Ureter (tissue), 1 donor: ENCODE measurements at places on chromosomes 1 and 21. TPM values are rescaled to one million over a fixed set of nuclear protein-coding genes. Genes with fewer than 3 reads are reported as not detected.

DNA sequence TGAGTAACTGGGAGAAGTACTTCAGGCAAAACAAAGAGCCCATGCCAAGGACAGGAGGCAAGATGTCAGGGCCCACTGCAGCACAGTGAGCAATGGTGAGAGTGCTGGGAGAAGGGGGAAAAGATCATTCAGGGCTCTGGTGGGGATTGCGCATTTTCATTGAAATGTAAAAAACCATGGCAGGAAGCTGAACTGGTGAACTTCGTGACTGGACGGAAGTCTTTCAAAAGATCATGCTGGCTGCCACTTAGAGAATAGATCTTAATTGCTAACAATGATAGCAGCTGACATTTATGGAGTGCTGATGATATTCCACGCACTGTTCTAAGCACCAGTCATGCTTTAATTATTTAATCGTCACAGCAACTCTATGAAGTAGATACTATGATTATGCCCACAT, 107.0 kb downstream of the TGFBR3 start:
- DNase-seq: no peak

DNA sequence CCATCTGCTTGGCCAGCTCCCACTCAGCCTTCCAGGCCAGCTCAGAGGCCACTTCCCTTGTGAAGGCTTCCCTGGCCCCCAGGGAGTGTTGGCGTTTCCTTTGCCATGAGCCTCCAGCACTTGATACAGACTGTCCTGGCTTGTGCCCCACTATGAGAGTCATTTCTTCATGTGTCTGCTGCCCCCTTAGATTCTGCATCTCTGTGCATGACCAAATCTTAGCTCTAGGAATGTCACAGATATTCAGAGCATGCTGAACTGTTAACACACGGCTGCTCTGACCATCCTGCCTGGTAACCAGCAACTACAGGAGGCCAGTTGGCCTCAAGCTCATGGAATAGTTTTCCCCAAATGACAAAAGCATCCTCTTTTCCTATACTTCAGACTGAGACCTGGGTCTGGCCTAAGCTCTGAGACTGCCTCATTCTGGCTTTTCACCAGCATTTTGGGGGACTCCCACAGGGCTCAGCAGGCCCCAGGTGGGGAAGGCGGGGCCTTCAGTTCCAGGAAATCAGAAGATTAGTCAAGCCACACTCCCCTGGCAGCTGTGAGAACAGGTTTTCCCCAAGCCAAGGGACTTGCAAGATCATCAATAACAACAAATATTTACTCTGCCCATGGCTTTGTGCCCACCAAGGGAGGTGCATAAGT, 182.6 kb upstream of the EDN2 start:
- peak; percentile 64 for DNase-seq

The LYPLAL1 gene
- 49.9 TPM for total RNA-seq

DNA sequence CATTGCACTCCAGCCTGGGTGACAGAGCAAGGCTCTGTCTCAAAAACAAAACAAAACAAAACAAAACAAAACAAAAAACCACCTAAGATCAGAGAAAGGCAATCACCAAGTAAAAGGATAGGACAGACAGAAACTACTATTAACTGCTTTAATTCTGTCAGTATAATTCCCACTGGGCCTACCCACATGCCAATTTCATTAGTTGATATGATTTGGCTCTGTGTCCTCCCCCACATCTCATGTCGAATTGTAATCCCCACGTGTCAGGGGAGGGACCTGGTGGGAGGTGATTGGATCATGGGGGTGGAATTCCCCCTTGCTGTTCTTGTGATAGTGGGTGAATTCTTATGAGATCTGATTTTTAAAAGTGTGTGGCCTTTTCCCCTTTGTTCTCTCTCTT, 27.2 kb upstream of the CAPZB start:
- no peak for DNase-seq

- DNase-seq: no peak
Measured at GRCh38 chr1:29620631-29621030, 384.3 kb downstream of the PTPRU start.

DNA sequence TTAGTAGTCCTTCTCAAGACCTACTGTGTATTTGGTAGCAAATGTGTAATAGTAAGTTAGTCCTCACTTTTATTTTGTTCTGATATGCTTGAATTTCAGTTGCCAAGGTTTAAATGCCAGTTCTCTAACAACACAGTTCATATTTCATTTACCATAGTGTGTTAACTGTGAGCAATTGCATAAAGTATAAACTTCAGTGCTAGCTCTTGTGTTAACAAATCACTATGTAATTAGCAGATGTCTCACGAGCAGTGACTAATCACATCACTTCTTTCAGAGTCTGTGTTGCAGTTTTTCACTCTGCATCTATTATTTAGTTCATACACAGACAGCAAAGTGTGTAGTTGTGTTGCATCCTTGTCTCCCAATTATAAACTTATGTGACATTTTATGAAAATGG, 47.8 kb downstream of the ZMYM4 start:
- DNase-seq: no peak

The OR2L5 gene
- not detected for total RNA-seq

The KRTAP19-3 gene
- total RNA-seq: not detected

GRCh38 chr1:66867501-66867900, 57.2 kb downstream of the DNAI4 start:
- no peak for DNase-seq

GRCh38 chr1:217240656-217241055, 390.2 kb downstream of the GPATCH2 start:
- DNase-seq: no peak

DNA sequence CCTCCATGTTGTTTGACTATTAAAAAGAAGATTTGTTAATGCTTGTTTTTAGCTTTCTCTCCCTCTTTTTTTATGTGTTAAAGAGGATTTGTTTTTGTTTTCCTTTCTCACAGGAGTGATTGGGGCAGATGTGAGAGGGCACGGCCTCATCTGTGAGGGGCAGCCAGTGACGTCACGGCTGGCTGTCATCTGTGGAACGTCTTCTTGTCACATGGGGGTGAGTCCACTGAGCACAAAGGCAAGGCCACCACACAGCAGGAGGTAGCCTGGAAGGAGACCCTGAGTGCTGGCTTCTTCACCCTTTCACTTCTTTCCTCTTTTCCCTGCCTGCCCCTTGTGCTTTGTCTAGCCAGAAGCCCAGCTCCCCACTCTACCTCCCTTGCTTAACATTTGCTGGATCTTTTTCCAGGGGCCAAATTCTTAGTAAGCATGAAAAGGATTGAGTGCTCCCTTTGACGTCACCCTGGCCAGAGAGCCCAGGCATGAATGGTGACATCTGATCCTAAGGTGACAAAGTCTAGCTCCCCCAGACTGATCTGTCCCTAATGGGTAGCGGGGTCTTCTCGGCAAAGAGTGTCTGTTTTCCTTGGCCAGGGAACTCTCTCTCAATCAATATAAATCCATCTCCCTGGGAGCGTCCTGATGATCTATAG, 257.2 kb downstream of the FGGY start:
- no peak for DNase-seq

- DNase-seq: no peak
Measured at GRCh38 chr1:151613282-151613780, 1.5 kb downstream of the SNX27 start.

DNA sequence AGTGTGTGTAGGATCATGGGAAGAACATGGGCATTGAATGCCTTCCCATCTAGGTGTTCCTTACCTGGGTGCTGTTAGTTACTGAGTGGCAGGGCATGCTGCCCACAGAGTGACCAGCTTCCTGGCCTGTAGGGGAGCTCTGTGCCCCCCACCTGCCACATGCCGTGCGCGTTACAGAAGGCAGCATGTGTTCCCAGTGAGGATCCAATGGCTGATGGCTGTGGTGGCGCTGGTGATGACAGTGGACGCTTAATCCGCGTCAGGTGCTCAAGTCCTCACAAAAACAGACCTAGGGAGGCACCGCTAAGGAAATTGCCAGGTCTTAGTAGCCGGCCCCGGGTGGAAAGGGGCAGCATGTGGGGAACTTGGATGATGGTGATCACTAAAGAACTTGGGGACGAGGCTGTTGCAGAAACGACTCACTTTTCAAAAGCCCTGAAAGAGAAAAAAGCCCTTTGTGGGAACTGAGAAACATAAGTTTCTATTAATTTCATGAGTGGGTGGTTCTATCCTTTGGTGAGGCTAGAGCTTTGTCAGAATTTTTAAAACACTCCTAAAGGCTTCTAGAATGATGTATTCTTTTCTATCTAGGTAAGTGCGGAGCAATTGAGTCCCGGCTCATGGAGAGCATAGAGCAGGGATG, 93.2 kb downstream of the PRDM2 start:
- no peak for DNase-seq

DNA sequence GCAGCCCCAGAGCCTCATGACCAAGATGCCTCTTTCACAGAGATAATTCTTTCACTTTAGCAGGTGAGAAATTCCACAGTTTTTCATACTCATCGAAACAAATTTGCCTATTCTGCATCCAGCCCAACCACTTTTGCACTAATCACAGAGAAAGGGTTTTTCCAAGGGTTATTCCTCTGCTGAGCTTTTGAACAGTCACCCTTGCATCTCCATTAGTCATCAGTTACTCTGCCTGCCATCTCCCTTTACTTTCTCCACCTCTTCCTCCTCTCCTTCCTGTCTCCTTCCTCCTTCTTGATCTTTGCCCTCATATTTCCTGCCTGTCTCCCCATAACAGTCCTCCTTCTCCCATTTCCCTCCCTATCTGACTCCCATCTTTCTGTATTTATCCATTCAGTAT, 43.9 kb downstream of the FH start:
- DNase-seq: no peak

The HAO2 gene
- total RNA-seq: 0.23 TPM

DNA sequence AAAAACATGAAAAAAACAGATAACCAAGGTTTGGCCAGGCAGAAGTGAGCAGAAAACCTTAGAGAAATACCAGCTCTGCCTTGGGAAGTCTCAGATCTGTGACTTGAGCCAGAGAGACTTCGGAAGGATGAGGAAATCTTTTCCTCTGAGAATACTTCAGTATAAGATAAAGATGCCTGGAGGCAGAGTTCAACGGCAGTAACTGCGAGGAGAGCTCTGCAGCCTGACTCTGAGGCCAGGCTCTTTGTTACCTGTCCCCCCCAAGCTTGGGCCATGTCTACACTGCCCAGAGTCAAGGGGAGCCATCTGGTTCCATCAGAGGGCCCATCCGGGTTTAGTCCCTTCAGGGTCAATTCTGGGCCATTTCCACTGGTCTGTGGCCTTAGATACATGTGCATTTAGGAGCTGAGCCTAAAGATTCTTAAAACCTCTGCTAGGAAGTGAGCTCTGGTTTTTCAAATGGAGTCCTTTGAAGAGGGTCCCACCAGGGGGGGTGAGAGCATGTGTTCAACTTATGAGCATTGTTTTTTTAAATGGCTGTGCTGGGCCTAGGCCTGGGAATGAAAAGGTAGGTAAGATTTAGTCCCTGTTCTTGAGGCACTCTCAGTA, 8.7 kb downstream of the KIRREL1 start:
- no peak for DNase-seq

- no peak for DNase-seq
Measured at GRCh38 chr1:25580927-25581326, 35.7 kb upstream of the MAN1C1 start.

DNA sequence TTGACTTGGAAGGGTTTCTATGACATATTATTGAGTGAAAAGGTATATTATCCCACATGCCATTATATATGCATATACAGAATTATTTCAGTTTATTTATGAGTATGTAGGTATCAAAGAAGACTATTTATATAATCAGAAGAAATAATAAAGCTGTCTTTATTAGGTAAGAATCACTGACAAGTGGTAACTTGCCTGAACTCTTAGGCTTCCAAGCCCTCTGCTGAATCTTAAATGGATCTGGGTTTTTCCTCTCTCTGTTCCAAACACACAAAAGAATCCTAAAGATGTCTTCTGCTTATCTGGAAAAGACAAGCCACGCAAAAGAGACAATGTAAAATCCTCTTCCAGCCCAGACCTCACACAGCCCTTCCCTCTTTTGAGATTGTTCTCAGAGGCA, 14.9 kb upstream of the SEC16B start:
- no peak for DNase-seq

The ARTN gene
- total RNA-seq: 5.7 TPM

The S100A12 gene
- total RNA-seq: not detected

DNA sequence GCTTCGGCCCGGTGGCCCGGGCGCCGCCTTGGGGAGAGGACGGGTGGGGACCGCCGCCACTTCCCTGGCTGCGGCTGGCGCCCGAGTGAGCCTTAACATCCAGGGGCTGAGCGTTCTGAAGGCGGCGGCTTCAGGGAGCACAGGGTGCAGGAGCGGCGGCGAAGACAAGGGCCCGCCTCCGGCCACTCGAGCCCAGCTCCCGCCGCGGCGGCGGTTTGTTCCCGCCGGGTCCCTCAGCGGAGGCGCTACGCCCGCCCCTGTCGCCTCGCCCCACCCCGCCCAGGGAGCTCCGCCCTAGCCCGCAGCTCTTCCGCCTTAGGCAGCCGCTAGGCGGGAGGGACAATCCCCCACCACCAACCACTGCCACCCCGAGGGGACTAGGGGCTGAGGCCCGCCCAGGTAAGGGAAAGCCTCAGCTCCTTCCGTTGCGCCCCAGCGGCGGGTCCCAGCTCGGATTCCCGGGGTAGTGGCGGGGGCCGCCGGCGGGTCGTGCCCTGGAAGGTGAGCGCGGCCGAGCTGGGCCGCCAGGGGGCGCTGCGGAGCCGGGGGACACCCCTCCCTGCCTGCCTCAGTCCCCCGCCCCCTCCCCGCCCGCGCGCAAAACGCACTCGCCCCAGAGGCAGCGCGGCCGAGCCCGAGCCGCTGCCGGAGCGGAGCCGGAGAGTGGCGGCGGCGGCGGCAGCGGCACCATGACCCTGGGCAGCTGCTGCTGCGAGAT, at the start of gene FOXD2:
Gene FOXD2 (plus strand): TSS at position 598 of the 718 bp plus-strand sequence. CDS start 92 bp downstream, at position 690.
- DNase-seq: peak; percentile 88

DNA sequence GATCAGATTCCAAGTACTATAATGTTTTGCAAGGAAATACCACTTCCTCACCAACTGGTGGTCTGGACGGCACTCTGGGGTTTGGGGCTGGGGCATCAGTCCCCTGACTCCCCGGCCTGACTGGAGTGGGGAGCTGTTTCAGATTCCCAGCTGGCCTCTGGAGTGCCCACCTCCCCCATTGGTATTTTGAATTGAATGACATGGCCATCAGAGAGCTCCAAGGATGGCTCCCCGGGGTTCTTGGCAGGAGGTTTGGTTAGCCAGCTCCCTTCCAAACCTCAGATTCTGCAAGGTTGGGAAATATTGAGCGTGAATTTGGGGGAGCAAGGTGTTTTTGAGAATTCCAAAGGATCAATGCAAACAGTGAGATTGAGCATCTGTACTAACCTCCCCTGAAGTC, 2.2 kb upstream of the INAVA start:
- DNase-seq: no peak

The PTTG1IP gene
- 181 TPM for total RNA-seq

GRCh38 chr1:240169188-240169587, 77.5 kb downstream of the FMN2 start:
- no peak for DNase-seq

- no peak for DNase-seq
Measured at GRCh38 chr1:189805735-189806134, 671.9 kb downstream of the BRINP3 start.

GRCh38 chr1:171683870-171684269, 31.4 kb upstream of the MYOC start:
- DNase-seq: no peak

GRCh38 chr1:20400341-20401177, 85.5 kb downstream of the CAMK2N1 start:
- no peak for DNase-seq
